Activated T-cell treated with anti-CD3 and anti-CD28 coated beads, Interleukin-2, amount 50 U/mL, for 48 hours (primary cell): ENCODE measurements at places on chromosomes 4 and X.
A peak's percentile ranks its signal among the peaks of the same experiment; 100 is the strongest.

GRCh38 chrX:124506066-124506465 lies 159.7 kb downstream of the SH2D1A start:
- no peak for DNase-seq

- DNase-seq, result no peak
Observed at GRCh38 chr4:87865288-87865687, 32.5 kb downstream of the MEPE start.

DNA sequence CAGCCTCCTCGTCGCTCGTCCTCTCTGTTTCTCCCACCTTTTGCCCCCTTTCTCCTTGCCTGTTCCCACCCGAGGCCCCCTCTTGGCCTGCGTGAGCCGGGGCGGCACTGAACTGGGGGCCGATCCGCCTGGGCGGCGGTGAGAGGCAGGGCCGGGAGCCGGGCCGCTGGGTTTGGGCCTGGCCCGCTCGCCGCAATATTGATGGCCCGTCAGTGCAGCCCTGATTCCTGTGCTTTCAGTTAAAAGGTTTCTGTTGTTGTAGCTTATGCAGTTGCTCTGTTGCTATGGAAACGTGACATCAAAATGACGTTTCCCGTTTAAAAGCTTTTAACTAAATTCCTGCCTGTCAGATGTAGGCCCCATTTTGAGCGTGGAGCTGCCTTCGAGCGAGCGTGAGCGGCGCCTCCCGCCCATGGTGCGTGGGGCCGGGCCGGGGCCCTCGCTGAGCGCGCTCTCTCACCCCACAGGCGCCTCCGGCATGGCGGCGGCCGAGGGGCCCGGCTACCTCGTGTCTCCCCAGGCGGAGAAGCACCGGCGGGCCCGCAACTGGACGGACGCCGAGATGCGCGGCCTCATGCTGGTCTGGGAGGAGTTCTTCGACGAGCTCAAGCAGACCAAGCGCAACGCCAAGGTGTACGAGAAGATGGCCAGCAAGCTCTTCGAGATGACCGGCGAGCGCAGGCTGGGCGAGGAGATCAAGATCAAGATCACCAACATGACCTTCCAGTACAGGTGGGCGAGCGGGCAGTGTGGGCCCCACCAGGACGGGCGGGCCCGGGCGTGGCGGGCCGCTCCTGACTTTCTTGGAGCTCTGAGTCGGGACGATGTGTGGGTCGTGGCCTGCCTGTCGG lies at the start of gene MSANTD1:
MSANTD1 (plus strand) TSS at position 349 of the 851 bp plus-strand sequence; CDS start at position 413, 64 bp downstream.
- no peak for DNase-seq

GRCh38 chrX:106039920-106040319 lies 1.4 kb upstream of the SERPINA7 start:
- DNase-seq, result no peak

GRCh38 chrX:13511241-13511943 lies 58.0 kb upstream of the EGFL6 start:
- DNase-seq, result no peak

- no peak for DNase-seq
Observed at GRCh38 chr4:121397941-121398601, 17.3 kb upstream of the QRFPR start.

DNA sequence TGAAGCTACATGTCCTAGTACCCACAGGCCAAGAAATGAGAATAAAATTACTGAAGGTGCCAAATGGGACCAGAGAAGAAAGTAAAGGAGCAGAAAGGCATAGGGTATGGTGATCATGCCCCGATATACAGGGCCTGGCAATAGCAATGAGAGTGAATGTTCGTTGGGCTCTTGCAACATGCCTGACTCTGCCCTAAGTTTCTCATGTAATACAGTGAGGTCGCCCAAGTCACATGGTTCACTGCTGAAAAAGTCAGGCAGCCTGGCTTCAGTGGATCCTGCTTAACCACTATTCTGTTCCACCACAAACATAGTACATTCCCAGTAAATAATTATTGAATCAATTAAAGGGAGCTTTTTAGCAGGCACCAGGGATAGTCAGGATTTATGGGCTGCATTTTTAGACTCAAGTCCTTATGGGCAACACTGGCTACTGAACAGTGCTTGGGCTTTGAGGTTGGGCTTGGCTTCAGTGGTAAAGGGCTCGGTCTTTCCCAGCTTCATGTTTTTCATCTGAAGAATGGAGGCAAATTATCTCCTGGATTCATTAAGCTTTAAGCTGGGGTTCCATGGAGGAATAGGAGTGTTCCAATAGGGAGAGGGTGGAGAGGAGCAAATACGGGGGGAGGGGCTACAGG lies 67.1 kb upstream of the ZNF518B start:
- DNase-seq, result no peak

- DNase-seq, result no peak
Observed at GRCh38 chr4:1991087-1991486, 17.7 kb downstream of the NELFA start.

- DNase-seq, result no peak
Observed at GRCh38 chrX:22247169-22247568, 25.5 kb upstream of the CBLL2 start.

DNA sequence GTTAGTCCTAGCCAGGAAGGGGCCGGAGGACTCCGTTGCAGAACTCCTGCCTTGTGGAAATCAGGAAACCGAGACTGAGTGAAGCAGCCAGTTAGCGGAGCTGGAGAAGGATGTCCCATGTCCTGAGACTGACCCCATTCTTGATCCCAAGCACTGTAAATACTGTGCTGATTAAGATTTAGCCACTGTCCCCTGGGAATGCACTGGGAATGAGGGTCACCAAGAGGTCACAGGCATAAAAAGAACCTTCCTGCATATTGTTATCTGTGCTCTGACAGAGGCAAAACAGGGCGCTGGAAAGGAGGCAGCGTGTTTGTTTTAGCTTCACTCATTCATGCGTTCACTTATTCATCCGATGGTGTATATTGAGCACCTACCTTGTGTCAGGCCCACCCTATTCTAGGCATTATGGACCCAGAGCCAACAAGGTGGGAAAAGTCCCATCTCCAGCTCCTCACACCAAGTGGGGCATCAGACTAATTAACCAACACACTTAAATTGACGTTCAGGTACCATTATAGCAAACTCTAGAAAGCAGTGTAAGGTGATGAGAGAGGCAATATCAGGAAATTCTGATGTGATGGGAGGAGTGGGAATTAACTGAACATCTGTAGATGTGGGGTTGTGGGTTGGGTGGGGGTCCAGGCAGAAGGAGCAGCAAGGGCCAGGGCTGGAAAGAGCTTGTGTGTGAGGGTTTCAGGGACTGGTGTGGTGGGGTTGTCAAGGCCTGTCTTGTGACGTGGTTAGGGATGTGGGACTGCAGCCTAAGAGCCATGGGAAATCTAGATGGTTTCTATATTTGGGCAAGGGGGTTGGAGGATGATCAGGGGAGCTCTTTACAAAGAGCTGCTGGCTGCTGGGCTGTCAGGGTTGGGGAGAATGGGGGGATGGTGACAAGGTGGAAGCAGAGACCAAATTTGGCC lies 10.6 kb upstream of the SLC2A9 start:
- no peak for DNase-seq

DNA sequence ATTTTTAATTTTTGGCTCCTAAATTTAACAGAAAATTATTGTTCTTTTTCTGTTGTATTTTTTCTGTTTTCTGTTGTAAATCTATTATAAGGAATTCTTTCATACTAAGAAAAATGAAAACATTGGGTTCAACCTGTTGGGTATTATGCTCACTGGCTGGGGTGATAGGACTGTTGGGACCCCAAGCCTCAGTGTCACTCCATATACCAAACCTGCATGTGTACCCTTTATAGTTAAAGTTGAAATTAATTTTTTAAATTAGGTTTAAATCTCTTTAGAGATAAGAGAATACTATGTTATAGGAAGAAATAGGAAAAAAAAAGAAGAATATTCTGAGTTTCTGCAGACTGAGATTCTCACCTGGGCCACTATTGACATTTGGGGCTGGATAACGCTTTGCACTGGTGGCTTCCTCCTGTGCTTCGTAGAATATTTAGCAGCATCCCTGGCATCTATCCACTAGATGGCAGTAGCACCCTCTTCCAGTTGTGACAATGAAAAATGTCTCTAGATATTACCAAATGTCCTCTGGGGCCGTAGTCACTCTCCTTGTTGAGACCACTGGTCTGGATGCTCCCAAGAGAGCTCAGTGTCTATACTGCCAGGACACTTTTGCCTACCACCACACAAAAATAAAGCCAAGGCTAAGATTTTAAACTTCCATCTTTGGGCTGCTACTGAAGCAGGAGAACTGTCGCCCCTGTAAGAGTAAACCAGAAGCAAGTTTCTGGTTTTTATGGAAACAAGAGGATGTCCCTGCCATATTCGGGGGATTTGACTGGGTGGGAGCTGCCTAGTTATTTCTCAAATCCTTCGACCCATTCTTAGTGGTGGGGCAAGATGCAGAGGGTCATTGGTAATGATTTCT lies 22.4 kb upstream of the CLTRN start:
- DNase-seq, result peak; percentile 64

- DNase-seq, result no peak
Observed at GRCh38 chr4:74189331-74190043, 31.6 kb downstream of the MTHFD2L start.

DNA sequence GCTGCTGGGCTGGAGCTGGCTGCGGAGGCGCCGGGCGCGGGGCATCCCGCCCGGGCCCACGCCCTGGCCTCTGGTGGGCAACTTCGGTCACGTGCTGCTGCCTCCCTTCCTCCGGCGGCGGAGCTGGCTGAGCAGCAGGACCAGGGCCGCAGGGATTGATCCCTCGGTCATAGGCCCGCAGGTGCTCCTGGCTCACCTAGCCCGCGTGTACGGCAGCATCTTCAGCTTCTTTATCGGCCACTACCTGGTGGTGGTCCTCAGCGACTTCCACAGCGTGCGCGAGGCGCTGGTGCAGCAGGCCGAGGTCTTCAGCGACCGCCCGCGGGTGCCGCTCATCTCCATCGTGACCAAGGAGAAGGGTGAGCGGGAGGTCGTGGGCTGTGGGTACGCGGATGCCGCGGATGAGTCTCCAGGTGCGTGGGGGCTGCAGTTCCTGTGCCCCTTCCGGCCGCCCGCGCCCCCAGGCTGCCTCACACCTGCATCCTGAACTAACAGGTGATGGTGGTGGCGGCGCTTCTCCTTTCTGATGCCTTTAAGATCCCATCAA lies 499 bp downstream of the CYP2U1 start:
- DNase-seq, result peak; percentile 56

GRCh38 chr4:121692261-121692660 lies 4.5 kb downstream of the ANXA5 start:
- DNase-seq, result no peak

- DNase-seq, result peak; percentile 63
Observed at GRCh38 chr4:186190581-186191199, 677 bp upstream of the CYP4V2 start.

- DNase-seq, result no peak
Observed at GRCh38 chrX:131305926-131306325, 16.8 kb upstream of the IGSF1 start.
